ENCODE measurements at places on chromosomes 1 and 21.
A peak's percentile ranks its signal among the peaks of the same experiment; 100 is the strongest.

DNA sequence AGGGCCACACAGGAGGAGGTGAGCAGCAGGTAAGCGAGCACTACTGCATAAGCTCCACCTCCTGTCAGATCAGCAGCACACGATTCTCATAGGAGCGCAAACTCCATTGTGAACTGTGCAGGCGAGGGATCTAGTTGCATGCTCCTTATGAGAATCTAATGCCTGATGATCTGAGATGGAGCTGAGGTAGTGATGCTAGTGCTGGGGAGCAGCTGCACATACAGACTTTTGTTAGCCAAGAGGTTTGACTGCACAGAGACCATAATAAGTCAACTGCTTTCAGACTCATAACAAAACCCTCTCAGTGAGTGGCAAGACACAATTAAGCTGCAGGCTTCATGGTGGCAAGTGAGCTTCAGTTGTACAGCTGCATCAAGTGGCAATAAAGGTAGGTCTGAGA, 83.4 kb downstream of the PSMG1 start:
- H3K4me3 ChIP-seq, result no peak overlapping the region
- H3K27ac ChIP-seq, result no peak overlapping the region
- H3K36me3 ChIP-seq, result no peaks in the 10 kb centered on the region
- DNase-seq, result no peak
- H3K4me1 ChIP-seq, result peaks cover 14% of the 10 kb centered on the region

DNA sequence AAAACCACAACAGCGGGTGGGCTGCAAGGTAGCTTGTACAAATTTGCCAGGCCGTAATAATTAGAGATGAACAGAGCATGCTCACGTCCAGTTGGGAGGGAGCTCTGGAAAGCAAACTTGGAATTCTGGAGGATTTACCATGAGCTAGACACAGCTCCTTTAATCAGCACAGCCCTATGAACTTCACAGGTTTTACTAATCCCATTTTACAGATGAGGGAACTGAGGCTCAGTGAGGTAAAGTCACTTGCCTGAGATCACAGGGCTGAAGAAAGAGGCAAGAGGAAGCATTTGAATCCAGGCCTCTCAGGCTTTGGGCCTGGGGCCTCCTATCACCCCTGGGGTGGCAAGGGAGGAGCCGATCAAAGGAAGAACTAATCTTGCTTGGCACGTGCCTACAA, 24.0 kb downstream of the PAX7 start:
- H3K27ac ChIP-seq, result no peak overlapping the region
- no peaks in the 10 kb centered on the region for H3K4me1 ChIP-seq
- no peak overlapping the region for H3K4me3 ChIP-seq
- DNase-seq, result no peak
- H3K36me3 ChIP-seq, result no peaks in the 10 kb centered on the region

GRCh38 chr21:17796037-17796403, 23.1 kb downstream of the C21orf91 start:
- no peaks in the 10 kb centered on the region for H3K27me3 ChIP-seq
- peaks cover 10% of the 10 kb centered on the region for H3K36me3 ChIP-seq
- DNase-seq, result peak; percentile 2
- no peak overlapping the region for H3K4me3 ChIP-seq
- no peak overlapping the region for H3K27ac ChIP-seq

GRCh38 chr1:15762546-15762945, 4.0 kb downstream of the FBLIM1 start:
- DNase-seq, result no peak
- H3K4me3 ChIP-seq, result no peak overlapping the region
- H3K36me3 ChIP-seq, result no peaks in the 10 kb centered on the region
- H3K27me3 ChIP-seq, result no peaks in the 10 kb centered on the region
- H3K27ac ChIP-seq, result no peak overlapping the region

GRCh38 chr1:15851210-15852035, 3.9 kb downstream of the SPEN start:
- H3K36me3 ChIP-seq, result no peaks in the 10 kb centered on the region
- peak overlapping the region; percentile 89 for H3K4me3 ChIP-seq
- peak; percentile 26 for DNase-seq
- peaks cover 26% of the 10 kb centered on the region for H3K4me1 ChIP-seq
- H3K27ac ChIP-seq, result peak overlapping the region; percentile 96

DNA sequence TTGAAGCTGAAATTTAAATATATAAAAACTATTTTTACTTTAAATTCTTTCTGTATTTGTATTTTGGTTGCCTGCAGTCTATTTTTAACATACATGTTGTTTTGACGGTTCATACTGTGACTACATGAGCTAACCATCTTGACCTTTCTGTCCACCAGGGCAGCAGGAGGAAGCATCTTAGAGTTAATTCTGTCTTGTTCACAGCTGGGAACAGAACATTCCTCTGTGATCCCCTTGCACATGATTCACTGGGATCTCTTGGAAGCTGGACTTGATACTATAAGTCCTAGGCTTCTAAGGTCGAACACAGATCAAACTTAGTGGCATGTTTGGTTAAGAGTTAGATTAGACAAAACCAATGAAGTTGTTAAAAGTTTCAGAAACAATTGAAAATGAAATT, 99.7 kb downstream of the NFIA start:
- H3K27me3 ChIP-seq, result no peaks in the 10 kb centered on the region
- H3K27ac ChIP-seq, result peak overlapping the region; percentile 29
- H3K4me1 ChIP-seq, result peaks cover 23% of the 10 kb centered on the region
- peak; percentile 78 for DNase-seq
- H3K4me3 ChIP-seq, result no peak overlapping the region

- no peaks in the 10 kb centered on the region for H3K36me3 ChIP-seq
- H3K4me1 ChIP-seq, result peaks cover 34% of the 10 kb centered on the region
Observed at GRCh38 chr1:111538343-111539025, 35.1 kb upstream of the ADORA3 start.
